ENCODE measurements at places on chromosomes 6 and 20. TPM values are rescaled to one million over a fixed set of nuclear protein-coding genes. Genes with fewer than 3 reads are reported as not detected.

DNA sequence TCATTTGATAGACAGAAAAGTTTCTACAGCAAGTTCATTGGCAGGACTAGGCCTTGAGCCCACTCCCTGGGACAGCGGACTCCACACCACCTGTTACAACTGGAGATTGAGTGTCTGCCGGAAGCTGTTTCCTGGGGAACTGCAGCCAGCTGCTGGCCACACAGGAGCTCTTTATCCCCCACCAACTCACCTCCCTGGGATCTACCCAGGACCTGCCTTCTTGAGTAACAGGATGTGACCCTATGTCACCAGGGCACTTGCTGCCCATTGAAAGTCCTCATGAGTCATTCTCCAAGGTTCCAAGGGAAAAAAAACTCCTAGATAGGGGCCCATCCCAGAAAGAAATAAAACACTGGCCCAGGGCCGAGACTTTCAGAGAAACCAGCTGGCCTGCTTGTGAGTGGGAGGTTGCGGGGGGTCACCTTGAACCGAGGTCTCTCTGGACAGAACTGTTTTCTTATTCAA lies 37.4 kb upstream of the SLC9A8 start:
- peak; percentile 96 for DNase-seq

KCNK5 gene
- 2.8 TPM for total RNA-seq

GRCh38 chr6:121247386-121247785 lies 86.9 kb downstream of the TBC1D32 start:
- DNase-seq: no peak

- DNase-seq: no peak
Observed at GRCh38 chr6:165649166-165650137, 13.6 kb downstream of the PDE10A start.

VSX1 gene
- total RNA-seq: not detected

ZFP64 gene
- 66.4 TPM for total RNA-seq
